ENCODE measurements at places on chromosomes 4 and X. TPM values are rescaled to one million over a fixed set of nuclear protein-coding genes. Genes with fewer than 3 reads are reported as not detected.

The SUV39H1 gene
- total RNA-seq, result 18.9 TPM

The SYP gene
- 0.48 TPM for total RNA-seq

The SORCS2 gene
- total RNA-seq, result 0.78 TPM

The SPANXN4 gene
- total RNA-seq, result not detected

The WNK3 gene
- total RNA-seq, result 3.3 TPM

The ANKRD50 gene
- total RNA-seq, result 33.0 TPM

The HTRA3 gene
- not detected for total RNA-seq

The DCAF4L1 gene
- not detected for total RNA-seq

The AFP gene
- total RNA-seq, result not detected

The RIPPLY1 gene
- total RNA-seq, result 0.10 TPM

The CABS1 gene
- total RNA-seq, result not detected

The DGKK gene
- total RNA-seq, result not detected

The MAGEA11 gene
- total RNA-seq, result not detected

The USP17L24 gene
- not detected for total RNA-seq

The MAGEC3 gene
- total RNA-seq, result not detected

The ZXDA gene
- 4.0 TPM for total RNA-seq

The DSPP gene
- not detected for total RNA-seq

The DMRTC1B gene
- total RNA-seq, result not detected

The MAGEA2B gene
- total RNA-seq, result 0.77 TPM

The SPATA18 gene
- not detected for total RNA-seq

The IL9R gene
- total RNA-seq, result 0.14 TPM

The FAM184B gene
- total RNA-seq, result not detected

The ZDHHC9 gene
- total RNA-seq, result 10.4 TPM

The IRS4 gene
- not detected for total RNA-seq

The UCP1 gene
- not detected for total RNA-seq

The NKX3-2 gene
- total RNA-seq, result 0.03 TPM

The OTUD6A gene
- not detected for total RNA-seq

The MAGEA1 gene
- not detected for total RNA-seq

The PTPN13 gene
- 5.9 TPM for total RNA-seq

The SEPTIN11 gene
- total RNA-seq, result 73.5 TPM

The CLDN2 gene
- not detected for total RNA-seq
